ENCODE measurements at places on chromosomes 11 and 22.
A peak's percentile ranks its signal among the peaks of the same experiment; 100 is the strongest.

- DNase-seq: peak; percentile 7
These were observed 11.7 kb upstream of the MRPL23 start for GRCh38 chr11:1935156-1936071.

- DNase-seq: no peak
These were observed 116.4 kb downstream of the FAR1 start for GRCh38 chr11:13784855-13785254.

- no peak for DNase-seq
These were observed 43.6 kb downstream of the PPARA start for GRCh38 chr22:46193898-46194310.

DNA sequence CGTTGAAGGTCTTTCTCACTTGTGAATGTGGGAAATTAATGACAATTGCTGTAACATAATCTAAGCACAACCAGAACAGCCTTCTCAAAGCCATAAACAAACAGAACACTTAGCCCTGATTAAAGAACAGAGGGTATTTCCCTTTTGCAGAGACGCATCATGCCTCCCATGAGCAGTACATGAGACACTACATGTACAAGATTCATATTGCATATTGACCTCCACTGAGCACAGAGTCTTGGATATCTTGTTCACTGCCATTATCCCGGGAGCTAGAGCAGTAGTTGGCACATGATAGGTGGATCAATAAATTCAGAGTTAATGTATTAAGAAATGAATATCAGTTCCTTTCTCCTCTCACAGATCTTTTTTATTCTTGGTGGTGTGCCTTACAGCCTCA, 1194.3 kb upstream of the TENM4 start:
- DNase-seq: no peak

DNA sequence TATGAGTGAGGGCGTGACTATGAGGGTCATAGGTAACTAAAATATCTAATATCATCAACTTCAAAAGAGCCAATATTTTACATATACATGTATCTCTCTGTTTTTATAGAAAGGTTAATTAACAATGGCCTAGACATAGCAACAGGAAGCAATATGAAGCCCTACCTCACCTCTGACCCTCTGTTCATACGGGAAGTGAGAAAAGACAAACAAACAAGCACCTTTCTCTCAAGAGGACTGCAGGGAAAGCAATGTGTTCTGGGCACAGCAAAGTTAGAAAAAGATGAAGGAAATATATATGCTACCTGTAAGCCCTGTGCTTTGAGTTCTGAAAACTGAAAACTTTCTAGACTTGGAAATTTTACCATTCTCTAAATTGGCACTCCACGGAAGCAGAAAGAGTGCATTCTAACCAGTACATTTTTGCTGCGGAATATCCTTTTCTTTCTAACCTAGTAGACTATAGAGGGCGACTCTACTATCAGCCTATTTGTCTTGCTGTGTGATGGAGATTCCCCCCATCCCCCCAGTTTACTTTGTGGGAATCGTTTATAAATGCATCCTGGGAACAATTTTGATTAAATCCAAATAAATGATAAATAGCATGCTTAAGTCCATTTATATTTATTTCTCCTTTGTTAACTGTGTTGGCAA, 830.4 kb upstream of the FAT3 start:
- DNase-seq: no peak

Measured in T-helper 1 cell (primary cell).